ENCODE measurements at places on chromosomes 16 and 17.
A peak's percentile ranks its signal among the peaks of the same experiment; 100 is the strongest.

GRCh38 chr17:74671031-74671771 lies 41.5 kb downstream of the CD300LF start:
- peak; percentile 58 for DNase-seq

- no peak for DNase-seq
These were observed 78.9 kb downstream of the ABCC6 start for GRCh38 chr16:16144416-16144815.

GRCh38 chr16:7745276-7745675 lies 412.6 kb downstream of the RBFOX1 start:
- DNase-seq = no peak

DNA sequence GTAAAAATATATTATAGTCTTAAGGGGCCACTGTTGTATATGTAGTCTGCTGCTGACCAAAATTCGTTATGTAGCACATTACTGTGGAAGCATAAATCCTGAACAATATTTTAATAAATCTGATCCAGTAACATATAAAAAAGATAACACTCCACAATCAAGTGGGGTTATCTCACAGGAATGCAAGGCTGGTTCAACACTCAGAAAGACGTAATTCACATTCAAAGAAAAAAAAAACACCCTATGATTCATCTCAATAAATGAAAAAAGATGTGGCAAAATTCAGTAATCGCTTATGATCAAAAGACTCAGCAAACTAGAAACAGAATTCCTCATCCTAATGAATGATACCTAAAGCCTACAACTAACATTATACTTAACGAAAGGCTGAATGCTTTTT lies 47.8 kb downstream of the CREBBP start:
- DNase-seq = no peak
